Fibroblast of the aortic adventitia (primary cell): ENCODE measurements at places on chromosomes 11 and 22. TPM values are rescaled to one million over a fixed set of nuclear protein-coding genes. Genes with fewer than 3 reads are reported as not detected.
A peak's percentile ranks its signal among the peaks of the same experiment; 100 is the strongest.

The USP2 gene
- 0.36 TPM in 1 of 2 replicates, not detected in the other for total RNA-seq

- DNase-seq: peak; percentile 91
Observed at GRCh38 chr22:24482575-24482974, 12.6 kb upstream of the UPB1 start.

DNA sequence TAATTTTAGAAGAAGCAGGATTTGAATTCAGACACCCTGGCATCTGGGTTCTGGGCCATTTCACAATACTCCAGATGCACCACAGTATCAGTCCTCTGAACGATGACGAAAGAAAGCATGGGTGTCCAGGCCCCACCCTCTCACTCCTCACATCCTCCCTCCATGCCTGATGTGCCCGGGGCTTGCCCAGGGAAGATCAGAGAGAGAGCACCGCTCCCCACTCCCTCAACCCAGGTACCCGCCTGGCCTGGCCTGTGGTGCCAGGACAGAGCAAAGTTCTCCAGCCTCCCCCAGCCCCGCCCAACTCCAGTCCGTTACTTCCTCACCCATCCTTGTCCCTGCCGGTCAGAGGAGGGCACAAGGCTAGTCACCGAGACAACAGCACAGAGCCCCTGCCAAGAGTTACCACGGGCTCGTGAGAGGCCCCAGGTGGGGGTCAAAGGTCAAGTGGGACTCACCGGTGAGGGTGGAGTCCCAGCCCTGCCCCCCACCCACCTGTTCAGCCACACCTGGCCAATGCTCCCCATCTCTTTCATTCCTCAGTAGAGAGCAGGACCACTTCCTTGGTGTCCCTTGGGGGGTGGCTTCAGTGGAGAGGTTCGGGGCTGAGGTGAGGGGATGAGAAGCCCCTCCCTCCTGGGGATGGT lies 8.1 kb downstream of the BCL9L start:
- DNase-seq: peak; percentile 93

DNA sequence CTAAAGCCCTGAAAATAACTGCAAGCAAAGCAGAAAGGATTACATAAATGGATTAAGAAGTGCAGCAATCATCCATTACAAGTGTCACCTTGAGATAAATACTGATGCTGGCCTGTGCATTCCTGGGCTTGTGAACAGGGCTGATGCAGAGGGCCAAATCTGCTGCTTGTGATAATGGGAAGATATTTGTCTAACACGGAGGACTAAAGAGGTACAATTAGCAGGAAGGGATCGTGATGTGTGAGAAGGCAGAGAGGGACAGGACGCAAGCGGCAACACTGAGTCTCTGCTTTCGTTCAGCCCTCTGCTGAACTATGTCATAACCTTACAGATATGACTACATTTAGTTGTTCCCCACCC lies 107.7 kb upstream of the DDI1 start:
- no peak for DNase-seq

- no peak for DNase-seq
Observed at GRCh38 chr11:107956543-107956942, 28.3 kb downstream of the RAB39A start.

DNA sequence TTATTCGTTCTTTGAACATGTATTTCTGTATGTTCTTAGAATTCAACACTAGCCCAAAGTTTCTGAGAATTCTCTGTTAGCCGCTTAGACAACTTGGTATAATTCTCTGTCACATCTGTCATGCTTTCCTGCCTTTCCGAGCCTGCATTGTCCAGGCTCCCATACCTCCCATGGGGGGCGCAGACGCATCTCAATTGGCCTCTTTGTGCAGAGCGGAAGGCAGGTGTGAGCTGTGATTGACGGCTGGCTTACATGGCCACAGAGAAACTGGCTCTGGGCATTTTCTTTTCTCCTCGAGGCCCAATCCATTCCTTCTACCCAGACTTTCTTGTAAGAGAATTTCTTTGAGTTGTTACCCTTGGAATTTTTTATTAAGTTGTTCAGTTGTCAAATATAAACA lies 132.7 kb upstream of the SESN3 start:
- DNase-seq: no peak

DNA sequence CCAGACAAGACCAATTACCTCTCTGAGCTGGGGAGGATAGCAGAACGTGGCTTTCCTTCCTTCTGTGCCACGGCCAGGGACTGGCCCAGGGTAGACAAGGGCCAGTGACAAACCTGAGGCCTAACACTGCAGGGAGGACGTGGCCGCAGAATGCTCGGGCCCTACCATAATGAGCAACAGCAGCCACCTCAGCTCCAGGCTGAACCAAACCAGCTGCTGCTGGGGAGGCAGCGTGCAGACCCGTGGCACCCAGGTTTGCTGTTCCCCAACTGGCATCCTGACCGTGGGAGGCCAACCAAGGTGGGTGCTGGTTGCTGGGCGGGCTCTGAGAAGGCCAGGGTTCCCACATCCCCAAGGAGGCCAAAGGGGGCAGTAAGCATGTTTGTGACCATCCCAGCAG lies 83.0 kb downstream of the MORC2 start:
- no peak for DNase-seq

DNA sequence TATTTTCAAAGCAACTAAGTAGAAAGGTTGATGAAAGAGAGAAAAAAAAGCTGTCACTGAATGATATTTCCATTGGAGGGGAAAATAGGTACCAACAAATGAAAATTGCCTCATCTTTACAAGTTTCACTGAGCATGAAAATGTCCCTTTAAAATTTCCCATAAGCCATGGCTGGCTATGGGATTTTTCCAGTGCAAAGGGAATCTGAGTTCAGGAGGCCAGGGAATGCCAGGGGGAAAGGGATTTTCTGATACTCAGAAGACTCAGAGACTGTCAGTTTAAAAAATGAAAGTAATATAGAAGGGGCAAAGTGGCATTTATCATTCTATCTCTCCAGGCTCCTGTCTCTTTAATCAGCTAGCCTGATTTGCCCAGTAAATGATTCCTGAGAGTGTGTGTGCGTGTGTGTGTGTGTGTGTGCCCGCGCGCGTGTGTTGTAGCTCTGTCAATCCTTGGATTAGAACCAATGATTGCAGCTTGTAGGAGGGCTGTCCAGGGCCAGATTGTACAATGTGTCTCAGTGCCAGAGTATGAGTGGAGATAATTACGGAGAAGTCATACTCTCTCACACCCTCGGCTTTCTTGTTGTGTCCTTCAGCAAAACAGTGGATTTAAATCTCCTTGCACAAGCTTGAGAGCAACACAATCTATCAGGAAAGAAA lies at the start of gene NTM:
TSS of gene NTM (plus strand) at position 526 of the 662 bp plus-strand sequence.
- DNase-seq: peak; percentile 35
